ENCODE measurements at places on chromosomes 4 and X.

DNA sequence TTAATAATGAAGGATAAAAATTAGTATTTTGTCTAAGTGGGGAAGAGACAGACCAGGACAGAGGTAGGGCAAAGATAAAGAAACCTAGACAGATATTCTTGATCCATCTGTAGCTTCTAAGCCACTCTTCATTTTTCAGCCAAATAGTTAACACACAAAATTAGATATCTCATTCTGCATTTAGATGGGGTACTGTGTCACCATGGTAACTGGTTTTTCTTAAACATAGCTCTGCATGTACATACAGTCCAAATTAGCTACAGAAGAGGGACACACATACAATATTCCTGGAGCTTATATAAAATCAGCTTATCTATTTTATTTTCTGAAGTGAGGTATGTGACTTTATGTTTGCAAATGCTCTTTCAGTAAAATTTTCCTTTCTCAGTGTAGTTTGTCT is 393.7 kb downstream of the PPP3CA start:
- no peak for DNase-seq

GRCh38 chr4:111228396-111228795 is 605.5 kb upstream of the PITX2 start:
- no peak for DNase-seq

DNA sequence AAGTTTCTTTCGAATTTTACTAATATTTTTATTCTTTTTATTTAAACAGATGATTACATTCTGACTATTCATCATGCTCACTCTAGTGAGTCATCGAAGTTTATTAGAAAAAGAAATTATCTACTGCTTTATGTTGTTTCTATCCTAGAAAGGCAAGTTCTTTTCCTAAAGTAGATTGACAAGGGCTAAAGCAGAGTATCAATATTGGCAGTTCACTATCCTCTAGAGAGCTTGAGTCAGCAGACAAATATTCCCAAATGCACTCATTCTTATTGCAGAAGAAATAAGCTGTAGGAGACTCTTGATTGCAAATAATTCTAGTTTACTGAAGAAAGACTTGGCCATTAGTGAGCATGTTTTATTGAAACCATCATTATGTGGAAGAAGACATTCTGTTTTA is 911.8 kb downstream of the CENPC start:
- DNase-seq, result no peak

DNA sequence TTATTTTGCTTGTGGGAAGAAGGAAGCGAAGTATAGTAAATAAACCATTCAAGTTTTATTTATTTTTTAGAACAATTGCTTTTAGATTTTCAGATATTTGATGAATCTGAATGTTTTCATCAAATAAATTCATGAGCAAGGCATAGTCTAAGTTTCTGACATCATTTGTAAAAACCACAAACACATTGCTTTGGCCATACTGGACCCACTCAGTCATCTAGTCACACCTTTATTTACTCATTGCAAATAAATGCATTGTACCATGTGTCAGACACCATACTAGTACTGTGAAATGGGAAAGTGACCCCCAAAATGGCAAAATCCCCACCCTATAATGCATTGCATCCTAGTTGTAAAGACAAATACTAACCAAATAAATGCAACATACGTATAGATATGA is 449.1 kb upstream of the SMIM31 start:
- no peak for DNase-seq

- DNase-seq, result no peak
Observed at GRCh38 chr4:14908635-14909034, 93.6 kb upstream of the CPEB2 start.

GRCh38 chr4:20253283-20253734 is 1.6 kb downstream of the SLIT2 start:
- DNase-seq, result no peak

GRCh38 chr4:108060164-108060563 is 70.5 kb downstream of the HADH start:
- DNase-seq, result no peak

GRCh38 chr4:5854929-5855328 is 38.0 kb downstream of the CRMP1 start:
- DNase-seq, result no peak

GRCh38 chrX:37383313-37383712 is 34.1 kb downstream of the PRRG1 start:
- no peak for DNase-seq

GRCh38 chr4:13548059-13548983 is 4.0 kb upstream of the NKX3-2 start:
- no peak for DNase-seq
